Naive thymus-derived CD4-positive, alpha-beta T cell (primary cell): ENCODE measurements at places on chromosomes 3 and 15.

- no peak for DNase-seq
- H3K4me3 ChIP-seq: no peak overlapping the region
- no peaks in the 10 kb centered on the region for H3K27me3 ChIP-seq
- no peaks in the 10 kb centered on the region for H3K4me1 ChIP-seq
- H3K27ac ChIP-seq: no peak overlapping the region
Observed at GRCh38 chr15:65254356-65254755, 32.3 kb downstream of the PARP16 start.

GRCh38 chr3:137761099-137761562, 3.0 kb upstream of the SOX14 start:
- no peaks in the 10 kb centered on the region for H3K27me3 ChIP-seq
- H3K27ac ChIP-seq: no peak overlapping the region
- no peak for DNase-seq
- H3K4me1 ChIP-seq: no peaks in the 10 kb centered on the region
- no peaks in the 10 kb centered on the region for H3K36me3 ChIP-seq
- H3K4me3 ChIP-seq: no peak overlapping the region

- H3K27me3 ChIP-seq: no peaks in the 10 kb centered on the region
- H3K36me3 ChIP-seq: no peaks in the 10 kb centered on the region
- no peak overlapping the region for H3K27ac ChIP-seq
- no peak for DNase-seq
- H3K4me1 ChIP-seq: no peaks in the 10 kb centered on the region
- no peak overlapping the region for H3K4me3 ChIP-seq
Observed at GRCh38 chr3:179398574-179399231, 51.2 kb downstream of the MFN1 start.

GRCh38 chr15:50017522-50017921, 101.5 kb downstream of the ATP8B4 start:
- no peak overlapping the region for H3K27ac ChIP-seq
- H3K36me3 ChIP-seq: no peaks in the 10 kb centered on the region
- no peak overlapping the region for H3K4me3 ChIP-seq

- H3K27ac ChIP-seq: no peak overlapping the region
- H3K4me1 ChIP-seq: no peaks in the 10 kb centered on the region
- H3K27me3 ChIP-seq: no peaks in the 10 kb centered on the region
- H3K4me3 ChIP-seq: no peak overlapping the region
- H3K36me3 ChIP-seq: no peaks in the 10 kb centered on the region
- DNase-seq: no peak
Observed at GRCh38 chr3:50417637-50418033, 58.3 kb upstream of the TMEM115 start.

GRCh38 chr3:94234177-94234788, 171.4 kb downstream of the NSUN3 start:
- no peaks in the 10 kb centered on the region for H3K27me3 ChIP-seq
- no peak for DNase-seq
- H3K4me3 ChIP-seq: no peak overlapping the region
- no peaks in the 10 kb centered on the region for H3K36me3 ChIP-seq
- H3K27ac ChIP-seq: no peak overlapping the region
- no peaks in the 10 kb centered on the region for H3K4me1 ChIP-seq

GRCh38 chr3:49619649-49620048, 54.5 kb upstream of the APEH start:
- no peak overlapping the region for H3K4me3 ChIP-seq
- no peaks in the 10 kb centered on the region for H3K27me3 ChIP-seq
- no peak overlapping the region for H3K27ac ChIP-seq
- DNase-seq: no peak
- H3K36me3 ChIP-seq: no peaks in the 10 kb centered on the region
- no peaks in the 10 kb centered on the region for H3K4me1 ChIP-seq

- H3K4me3 ChIP-seq: no peak overlapping the region
- no peaks in the 10 kb centered on the region for H3K4me1 ChIP-seq
- no peak overlapping the region for H3K27ac ChIP-seq
- H3K27me3 ChIP-seq: no peaks in the 10 kb centered on the region
- no peaks in the 10 kb centered on the region for H3K36me3 ChIP-seq
Observed at GRCh38 chr3:4401441-4401840, 65.6 kb downstream of the SUMF1 start.

DNA sequence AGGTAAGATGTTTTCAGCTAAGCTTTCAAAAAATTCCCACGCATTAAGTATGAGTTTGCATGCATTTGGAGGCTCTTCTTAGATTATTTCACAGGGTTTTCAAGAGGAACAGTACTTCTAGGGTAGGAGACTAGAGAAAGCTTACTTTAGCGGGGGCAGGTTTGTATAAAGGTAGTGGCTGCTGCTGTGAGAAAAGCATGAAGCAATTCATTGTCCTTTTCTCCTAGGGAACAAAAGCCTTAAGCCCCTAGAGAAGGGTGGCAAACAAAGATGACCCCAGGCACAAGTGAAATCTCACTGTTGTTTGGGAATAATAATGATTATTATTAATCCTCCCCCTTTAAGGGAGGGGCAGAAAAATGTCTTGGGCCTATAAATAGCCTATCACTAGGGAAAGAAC, 310.7 kb downstream of the DIPK2A start:
- DNase-seq: no peak
- no peak overlapping the region for H3K4me3 ChIP-seq
- no peaks in the 10 kb centered on the region for H3K36me3 ChIP-seq
- no peak overlapping the region for H3K27ac ChIP-seq

GRCh38 chr3:50342813-50343633, 2.4 kb upstream of the RASSF1 start:
- no peaks in the 10 kb centered on the region for H3K36me3 ChIP-seq
- no peak for DNase-seq
- H3K27me3 ChIP-seq: no peaks in the 10 kb centered on the region
- no peak overlapping the region for H3K27ac ChIP-seq

DNA sequence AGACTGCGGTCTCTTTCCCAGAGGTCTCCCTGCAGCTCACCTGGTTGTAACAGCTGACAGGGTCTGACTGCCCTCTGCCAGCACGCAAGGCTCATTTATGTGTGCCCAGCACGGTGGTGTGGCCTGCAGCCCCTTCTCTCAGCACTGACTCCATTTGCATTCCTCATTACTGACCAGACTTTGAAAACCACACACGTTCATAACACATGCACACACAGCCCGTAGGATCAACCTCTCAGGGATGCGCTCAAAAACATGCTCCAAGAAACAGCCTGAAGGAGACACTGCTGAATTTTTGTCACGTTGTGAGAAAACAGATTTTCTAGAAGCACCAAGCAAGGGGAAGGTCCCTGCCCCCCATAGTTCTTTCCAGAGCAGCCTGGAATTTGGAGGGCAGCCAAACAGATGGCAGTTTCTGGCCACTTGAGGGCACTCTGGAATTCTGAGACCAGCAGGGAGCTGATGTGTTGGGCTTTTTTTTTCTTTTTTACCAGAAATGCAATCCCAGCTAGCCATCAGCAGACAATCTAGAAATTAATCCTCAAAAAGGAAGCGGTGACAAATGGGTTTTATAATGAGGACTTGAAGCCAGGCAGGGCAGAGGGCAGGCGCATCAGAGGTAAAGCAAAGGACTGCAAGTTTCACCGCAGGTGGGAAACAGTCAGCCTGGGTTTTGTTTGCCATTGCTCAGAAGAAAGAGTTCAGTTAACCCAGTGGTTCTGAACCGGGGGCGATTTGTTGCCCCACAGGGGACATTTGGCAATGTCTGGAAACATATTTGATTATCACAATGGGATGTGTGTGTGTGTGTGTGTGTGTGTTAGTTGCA, 170.5 kb upstream of the PROK2 start:
- no peaks in the 10 kb centered on the region for H3K27me3 ChIP-seq
- H3K27ac ChIP-seq: no peak overlapping the region
- H3K36me3 ChIP-seq: no peaks in the 10 kb centered on the region

GRCh38 chr3:194715022-194715800, 29.5 kb downstream of the FAM43A start:
- no peak for DNase-seq
- H3K27ac ChIP-seq: no peak overlapping the region
- H3K27me3 ChIP-seq: no peaks in the 10 kb centered on the region
- no peaks in the 10 kb centered on the region for H3K4me1 ChIP-seq

DNA sequence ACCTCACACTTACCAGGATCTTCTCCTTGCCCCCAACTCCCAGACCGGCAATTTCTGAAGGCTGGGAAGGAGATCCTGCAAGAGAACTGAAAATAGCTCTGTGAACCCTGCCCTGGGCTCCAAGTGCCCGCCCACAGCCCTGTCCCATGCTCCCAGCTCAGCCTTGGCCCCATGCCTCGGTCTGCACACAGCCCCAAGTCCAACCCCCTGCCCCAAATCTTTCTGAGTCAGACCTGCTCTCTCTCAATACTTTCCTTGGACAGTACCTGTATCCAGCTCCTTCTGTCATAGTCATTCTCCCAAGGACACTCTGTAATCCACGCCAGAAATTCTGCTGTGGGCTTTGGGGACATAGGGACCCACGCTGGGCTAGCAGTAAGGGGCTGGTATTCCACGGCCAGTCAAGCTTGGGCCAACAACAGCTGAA, 6.3 kb upstream of the SMAD3 start:
- H3K4me1 ChIP-seq: peaks cover 3% of the 10 kb centered on the region
- H3K27ac ChIP-seq: no peak overlapping the region
- no peak overlapping the region for H3K4me3 ChIP-seq

DNA sequence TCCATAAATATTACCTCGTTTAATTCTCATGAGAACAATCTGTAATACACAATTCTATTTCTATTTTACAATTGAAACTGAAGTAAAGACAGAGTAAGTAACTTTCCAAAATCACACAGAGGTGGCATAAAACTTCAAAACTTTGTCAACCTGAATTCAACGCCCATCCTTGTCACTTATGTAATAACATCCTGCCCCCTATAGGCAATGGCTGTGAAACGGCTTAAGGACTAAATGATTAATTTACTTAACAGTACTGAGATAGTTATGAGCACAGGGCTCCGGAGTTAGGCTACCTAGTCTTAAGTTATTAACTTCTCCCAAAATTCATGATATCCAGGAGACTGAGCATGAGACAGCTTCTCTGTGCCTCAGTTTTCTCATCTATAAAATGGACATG, 293.1 kb upstream of the CHRM5 start:
- H3K4me1 ChIP-seq: no peaks in the 10 kb centered on the region
- H3K4me3 ChIP-seq: no peak overlapping the region
- peak; percentile 12 for DNase-seq
- H3K36me3 ChIP-seq: no peaks in the 10 kb centered on the region
- H3K27ac ChIP-seq: no peak overlapping the region

GRCh38 chr3:23372285-23372684, 169.2 kb downstream of the UBE2E2 start:
- H3K36me3 ChIP-seq: no peaks in the 10 kb centered on the region
- H3K27ac ChIP-seq: no peak overlapping the region
- DNase-seq: no peak
- no peak overlapping the region for H3K4me3 ChIP-seq

DNA sequence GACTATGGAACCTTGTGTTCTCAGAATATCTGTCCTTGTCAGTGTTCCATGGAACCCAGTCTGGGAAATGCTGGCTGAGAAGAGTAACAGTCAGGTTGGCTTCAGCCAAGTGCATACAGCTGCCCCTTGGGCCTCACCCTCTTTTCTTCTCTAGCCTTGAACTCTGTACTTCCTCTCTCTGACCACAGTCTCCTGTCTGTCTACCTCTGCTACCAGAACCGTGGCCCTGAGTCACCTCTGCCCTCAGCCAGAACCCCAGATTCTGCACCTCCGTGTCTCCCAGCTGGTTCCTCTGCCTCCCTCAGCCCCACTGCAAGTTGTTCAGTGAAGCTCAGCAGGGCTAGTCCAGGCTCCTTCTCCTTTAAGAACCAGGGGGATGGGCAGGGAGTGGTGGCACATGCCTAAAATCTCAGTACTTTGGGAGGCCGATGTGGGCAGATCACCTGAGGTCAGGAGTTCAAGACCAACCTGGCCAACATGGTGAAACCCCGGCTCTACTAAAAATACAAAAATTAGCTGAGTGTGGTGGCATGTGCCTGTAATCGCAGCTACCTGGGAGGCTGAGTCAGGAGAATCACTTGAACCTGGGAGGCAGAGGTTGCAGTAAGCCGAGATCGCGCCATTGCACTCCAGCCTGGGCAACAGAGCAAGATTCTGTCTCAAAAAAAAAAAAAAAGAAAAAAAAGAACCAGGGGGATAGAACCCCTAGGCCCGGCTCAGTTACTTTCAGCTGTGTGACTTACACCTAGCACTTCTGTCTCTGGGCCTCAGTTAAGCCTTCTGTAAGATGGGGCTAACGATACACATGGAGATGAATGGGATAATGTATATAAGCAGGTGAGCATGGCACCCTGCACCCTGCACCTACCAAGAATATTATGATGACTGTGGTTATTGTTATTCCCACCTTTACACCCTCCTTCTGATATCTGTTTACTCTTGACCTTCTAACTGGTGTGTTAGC, 24.3 kb upstream of the TATDN2 start:
- no peak overlapping the region for H3K4me3 ChIP-seq
- peaks cover 30% of the 10 kb centered on the region for H3K4me1 ChIP-seq
- no peak overlapping the region for H3K27ac ChIP-seq
- no peak for DNase-seq
- no peaks in the 10 kb centered on the region for H3K27me3 ChIP-seq
- H3K36me3 ChIP-seq: no peaks in the 10 kb centered on the region

DNA sequence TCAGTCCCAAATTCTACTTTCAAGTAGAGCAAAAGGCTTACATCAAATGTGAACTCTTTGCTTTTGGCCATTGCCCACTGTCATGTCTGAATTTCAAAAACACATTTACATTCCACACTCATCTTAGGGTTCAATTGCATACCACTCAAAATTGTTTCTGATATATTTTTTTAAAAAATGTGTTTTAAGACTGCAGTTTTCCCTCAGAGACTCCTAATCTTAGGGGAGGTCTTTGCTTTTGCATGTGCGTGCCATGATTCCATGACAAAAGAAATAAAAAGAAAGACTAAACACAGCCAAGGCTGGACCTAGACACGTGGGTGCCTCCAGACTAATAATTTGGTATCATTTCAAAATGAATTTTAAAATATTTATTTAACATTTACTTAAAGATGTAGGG, 396.8 kb upstream of the RASGRP1 start:
- no peaks in the 10 kb centered on the region for H3K4me1 ChIP-seq
- no peaks in the 10 kb centered on the region for H3K27me3 ChIP-seq
- no peak overlapping the region for H3K4me3 ChIP-seq
- H3K27ac ChIP-seq: no peak overlapping the region
- no peaks in the 10 kb centered on the region for H3K36me3 ChIP-seq
- no peak for DNase-seq
